ENCODE measurements at places on chromosomes 3 and 15.

DNA sequence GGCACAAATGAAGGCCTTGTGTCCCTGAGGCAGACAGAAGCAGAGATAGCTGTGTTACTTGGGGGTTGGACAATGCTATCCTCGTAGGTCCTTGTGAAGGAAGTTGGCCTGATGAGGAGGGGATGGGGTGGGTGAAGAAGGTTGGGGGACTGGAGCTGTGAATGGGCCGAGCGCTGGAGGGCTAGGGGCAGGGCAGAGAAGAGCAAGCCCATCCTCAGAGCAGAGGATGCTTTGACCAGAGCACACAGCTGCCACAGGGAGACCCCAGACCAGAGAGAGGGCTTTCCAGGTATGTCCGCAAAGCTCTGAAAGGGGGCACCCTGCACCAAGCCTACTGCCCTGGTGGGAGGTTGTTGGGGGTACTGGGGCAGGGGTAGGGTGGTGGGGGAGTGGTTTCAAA, 5.7 kb upstream of the TBC1D2B start:
- no peak for DNase-seq

DNA sequence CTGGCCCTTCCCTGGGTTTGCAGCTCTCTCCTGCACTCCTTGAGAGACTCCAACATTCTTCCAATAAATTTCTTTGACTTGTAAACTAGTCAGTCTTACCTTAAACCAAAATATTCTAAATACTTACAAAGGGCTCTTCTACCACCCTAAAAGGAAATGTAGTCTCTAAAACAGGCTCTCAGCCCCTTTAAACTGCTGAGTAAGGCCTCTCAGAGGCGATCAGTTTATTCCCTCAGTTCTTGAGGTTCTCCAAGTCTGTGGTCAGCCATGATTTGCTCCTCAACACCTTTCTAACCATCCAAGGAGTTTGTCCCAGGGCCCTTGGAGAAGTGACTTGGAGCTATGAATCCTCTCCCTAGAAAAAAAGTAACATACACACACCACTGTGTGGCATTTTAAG, 64.8 kb downstream of the WHAMM start:
- no peak for DNase-seq

- no peak for DNase-seq
Measured at GRCh38 chr3:16428612-16429011, 84.9 kb downstream of the RFTN1 start.

DNA sequence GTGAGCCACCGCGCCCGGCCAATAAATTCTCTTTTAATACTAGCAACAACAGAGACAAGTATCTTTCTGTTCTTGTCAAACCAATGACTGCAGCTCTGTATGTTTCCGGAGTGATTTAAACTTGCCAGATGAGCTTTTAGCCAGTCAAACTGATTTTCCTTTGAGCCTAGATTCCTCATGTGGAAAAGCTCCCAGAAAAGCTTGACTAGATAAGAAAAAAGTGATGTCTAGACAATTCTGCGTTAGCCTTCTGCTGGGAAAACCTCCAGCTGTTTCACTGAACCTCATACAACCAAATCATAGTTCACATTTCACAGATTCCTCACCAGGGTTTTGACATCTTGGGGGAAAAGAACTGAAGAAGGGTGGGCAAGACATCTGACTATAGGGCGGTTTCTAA, 78.6 kb downstream of the MAGI1 start:
- no peak for DNase-seq

DNA sequence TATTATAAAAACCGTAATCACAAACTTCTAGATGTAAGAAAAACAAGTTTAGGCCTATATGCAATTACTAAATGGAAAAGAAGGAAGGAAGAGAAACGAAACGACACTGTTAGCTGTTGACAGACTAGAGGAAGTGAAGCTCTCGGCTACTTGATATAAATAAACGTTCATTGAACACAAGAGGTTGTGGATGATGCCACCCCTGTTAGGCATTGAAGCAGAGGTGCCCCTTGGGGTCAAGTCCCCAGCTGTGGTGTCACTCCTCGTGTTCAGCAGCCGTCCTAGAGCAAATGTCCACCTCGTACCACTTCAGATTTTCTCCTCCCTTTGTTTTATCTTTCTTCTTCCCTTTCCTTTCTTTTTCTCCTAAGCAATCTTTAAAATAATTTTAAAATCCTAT, 146.5 kb upstream of the UBE2E1 start:
- no peak for DNase-seq

- DNase-seq = no peak
Measured at GRCh38 chr3:111156517-111156916, 84.9 kb downstream of the NECTIN3 start.

GRCh38 chr3:11549580-11550140, 94.1 kb downstream of the VGLL4 start:
- DNase-seq = no peak

DNA sequence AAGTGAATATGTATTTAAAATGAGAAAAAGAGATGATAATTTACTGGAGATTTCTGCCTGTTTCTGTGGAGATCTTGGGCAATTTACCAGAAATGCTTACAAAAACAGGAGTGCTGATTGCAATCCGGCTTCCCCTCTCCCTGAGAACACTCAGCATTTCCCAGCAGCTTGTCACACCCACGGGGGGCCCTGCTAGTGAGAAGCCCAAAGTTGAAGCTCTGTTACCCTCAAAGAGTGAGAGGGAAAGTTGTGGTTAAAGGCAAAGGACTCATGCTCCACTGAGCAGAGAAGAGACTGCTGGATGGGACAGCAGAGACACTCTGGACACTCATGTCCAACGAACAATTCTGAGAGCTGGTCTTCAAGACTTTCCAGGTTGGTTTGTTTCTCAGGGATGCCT, 2.9 kb downstream of the MCTP2 start:
- no peak for DNase-seq

DNA sequence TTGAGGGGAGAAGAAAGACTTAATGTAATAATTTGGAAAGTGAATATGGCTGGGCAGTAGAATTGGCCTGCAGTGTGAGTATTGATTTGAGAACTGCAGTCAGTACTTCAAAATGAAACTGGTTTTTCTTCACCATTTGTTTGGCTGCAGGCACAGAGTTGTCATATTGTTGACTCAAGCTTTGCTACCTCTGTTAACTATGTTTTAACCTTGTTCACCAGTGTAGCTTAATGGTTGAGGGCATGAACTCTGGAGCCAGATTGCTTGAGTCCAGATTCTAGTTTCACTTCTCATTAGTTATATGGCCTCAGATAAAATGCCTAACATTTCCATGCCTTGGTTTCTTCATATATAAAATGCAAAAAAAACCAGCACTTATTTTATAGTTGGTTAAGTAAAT, 64.1 kb downstream of the CFAP44 start:
- no peak for DNase-seq

DNA sequence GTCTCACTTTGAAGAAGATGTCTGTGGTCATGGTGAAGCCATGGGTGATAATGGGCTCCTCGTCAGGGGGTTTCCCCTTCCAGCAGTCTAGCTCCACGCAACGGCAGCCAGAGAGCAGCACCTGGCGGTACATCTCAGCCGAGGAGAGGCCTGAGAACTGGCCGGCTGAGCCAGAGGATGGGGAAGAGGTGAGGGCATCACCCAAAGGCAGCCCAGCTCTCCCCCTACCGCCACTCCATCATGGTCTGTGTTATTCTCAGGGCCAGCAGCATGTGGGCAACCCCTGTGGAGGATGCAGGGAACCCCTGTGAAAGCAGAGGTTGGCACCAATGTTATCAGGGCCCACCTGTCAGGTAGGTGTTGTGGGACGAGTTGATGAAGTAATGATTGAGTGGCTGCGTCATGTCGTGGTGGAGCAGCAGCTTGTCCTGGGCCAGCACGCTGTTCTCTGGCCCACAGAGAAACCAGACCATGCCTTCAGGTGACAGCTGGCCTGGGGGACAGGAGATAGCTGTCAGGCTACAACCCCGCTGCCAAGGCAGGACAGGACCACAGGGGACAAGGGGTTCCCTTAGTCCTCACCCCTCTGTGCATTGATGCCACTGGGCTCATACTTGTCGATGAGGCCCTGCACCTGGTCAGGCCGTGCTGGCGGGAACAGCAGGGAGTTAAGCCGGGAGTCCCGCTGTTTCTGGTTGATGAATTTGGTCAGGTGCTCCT, 9.4 kb downstream of the PLCB2 start:
- no peak for DNase-seq

DNA sequence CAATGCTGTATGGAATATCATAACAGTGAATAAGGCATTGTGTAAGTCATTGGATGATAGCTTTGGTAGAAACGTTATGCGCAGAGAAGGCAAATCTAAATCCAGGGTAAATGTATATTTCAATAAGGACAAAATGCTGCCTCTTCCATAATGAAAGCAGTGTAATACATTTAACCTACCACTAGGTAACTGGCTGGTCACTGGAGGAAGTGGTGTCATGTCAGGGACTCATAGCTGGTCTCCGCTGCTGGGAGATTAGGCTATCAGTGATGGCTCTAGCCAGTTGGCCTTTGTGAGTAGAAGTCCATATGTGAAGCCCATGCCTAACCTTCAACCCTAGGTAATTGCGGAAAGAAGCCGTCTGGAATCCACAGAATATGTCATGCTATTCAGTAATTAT, 140.9 kb downstream of the NLGN1 start:
- no peak for DNase-seq

DNA sequence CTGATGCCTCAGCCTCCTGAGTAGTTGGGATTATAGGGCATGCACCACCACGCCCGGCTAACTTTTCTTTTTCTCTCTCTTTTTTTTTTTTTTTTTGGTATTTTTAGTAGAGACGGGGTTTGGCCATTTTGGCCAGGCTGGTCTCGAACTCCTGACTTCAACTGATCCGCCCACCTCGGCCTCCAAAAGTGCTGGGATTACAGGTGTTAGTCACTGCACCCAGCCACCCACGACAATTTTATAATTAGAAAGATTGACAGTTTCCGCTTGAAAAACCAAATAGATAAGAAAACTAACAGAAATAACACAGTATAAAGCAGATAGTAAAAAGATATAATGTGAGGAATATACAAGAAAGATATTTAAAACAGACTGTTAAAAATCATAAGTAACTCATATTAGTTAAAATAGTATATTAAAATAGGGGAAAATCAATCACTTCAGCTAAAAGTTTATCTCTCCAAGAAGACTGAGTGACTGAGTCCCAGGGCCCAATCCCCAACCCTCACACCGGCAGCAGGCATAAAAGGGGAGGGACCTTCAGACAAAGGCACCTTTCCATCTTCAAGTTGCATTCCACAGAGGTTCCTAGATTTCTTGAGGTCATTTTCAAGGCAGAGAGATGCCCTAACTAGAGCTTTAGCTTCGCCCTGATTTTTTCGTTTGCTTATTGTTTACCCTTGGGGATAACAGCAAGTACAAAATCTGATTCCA, 1.4 kb upstream of the WHAMM start:
- no peak for DNase-seq

DNA sequence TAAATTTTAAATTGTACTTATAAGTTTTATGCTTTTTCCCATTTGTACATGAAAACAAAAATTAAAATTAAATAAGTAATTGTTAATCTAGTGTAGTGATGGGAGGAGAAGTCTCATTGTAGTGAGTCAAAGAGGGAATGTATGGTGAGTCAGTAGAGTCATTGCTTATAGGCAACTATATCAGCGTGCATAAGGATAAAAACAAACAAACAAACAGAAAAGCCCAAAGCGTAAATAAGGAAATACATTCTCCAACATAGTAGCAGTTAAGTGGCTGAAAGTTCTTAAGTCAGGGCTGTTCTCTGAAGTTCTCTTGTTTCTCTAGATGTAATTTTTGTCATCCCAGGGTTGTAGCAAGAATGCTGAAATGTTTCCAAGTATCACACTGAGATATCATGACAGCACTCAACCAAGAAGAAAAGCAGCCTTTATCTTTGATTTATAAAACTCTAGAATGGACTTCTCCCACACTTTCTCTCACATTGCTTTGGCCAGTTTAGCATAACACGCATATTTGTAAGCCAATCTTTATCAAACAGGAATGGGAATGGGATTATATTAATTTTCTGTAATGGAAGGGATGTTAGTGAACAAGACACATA, 184.1 kb upstream of the TP63 start:
- DNase-seq = no peak

- no peak for DNase-seq
Measured at GRCh38 chr3:133089906-133090485, 51.8 kb downstream of the TMEM108 start.

GRCh38 chr3:95926904-95927501, 887.4 kb upstream of the EPHA6 start:
- DNase-seq = no peak

GRCh38 chr3:30952786-30953185, 58.3 kb upstream of the GADL1 start:
- DNase-seq = no peak

DNA sequence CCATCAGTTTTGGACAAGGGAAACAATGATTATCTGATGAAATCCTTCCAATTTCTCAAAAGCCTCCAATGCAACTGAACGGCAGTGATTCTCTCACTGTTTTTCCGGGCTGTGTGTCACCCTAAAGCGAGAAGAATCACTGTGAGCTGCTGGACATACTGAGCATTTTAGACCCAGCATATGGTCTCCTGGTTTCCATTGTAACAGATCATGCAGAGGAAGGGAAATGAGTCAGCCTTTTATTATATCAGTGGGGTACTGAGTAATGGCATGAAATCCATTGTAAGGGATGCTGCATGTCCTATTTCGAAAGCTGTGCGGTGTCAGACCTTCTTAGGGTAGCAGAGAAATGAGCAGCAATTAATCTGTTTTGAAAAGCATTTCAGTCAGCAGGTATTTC, 287.1 kb downstream of the IL5RA start:
- DNase-seq = no peak

DNA sequence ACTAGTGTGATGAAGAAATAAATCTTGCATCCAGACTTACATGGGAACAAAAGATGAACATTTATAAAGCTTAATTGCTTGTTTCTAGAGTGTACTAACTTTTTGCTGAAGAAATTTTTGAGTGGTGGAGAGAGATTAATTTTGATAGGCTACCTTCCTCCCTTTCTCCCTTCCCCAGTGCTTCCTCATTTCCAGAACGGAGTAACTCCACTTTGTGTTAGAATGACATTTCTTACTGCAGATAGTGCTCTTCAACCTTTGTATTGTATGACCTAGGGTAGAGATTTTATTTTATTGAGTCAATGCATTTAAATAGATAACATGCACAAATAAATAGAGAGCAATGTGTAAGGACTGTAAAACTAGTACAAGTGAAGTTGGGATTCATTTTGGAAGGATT, 1.9 kb downstream of the ATP1B3 start:
- DNase-seq = no peak

DNA sequence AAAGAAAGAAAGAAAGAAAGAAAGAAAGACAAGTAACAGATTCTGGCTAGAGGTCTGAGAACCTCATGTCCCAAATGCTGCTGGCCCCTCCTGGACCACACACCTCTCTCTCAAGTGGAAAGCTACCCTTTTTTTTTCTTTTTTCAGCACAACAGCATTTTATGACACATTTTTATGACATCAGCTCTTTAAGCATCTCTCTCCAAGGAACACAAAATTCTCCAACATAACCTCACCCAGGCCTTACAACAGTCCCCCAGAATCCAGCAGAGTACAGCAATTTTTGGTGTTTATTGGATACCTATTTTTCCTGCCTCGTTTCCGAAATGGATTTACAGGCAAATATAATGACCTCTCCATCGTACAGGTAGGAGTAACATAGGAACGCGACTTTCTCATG, 11.2 kb upstream of the NTRK3 start:
- no peak for DNase-seq

All from right forelimb (tissue), 1 donor.